ENCODE measurements at places on chromosomes 12 and 14.
A peak's percentile ranks its signal among the peaks of the same experiment; 100 is the strongest.

DNA sequence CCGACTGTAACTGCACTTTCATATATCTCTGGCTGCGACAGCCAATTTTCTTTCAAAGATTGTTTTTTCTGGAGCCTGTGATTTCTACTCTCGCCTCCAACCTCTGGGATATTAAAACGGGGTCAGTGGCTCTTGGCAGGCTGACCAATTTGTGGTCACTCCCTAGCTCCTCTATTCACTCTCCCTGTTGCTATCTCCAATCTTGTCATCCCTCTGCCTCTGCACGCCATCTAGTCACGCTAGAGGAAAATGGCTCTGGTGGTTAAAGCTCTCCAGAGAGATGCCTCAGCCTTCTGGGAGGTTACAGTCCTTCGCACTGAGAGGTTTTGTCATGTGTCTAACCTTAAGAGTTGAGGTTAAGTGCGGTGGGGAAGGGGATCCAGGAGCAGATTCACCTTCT is 59.8 kb upstream of the CISTR start:
- no peak for DNase-seq

GRCh38 chr12:94660436-94660835 is 10.1 kb upstream of the TMCC3 start:
- no peak for DNase-seq

DNA sequence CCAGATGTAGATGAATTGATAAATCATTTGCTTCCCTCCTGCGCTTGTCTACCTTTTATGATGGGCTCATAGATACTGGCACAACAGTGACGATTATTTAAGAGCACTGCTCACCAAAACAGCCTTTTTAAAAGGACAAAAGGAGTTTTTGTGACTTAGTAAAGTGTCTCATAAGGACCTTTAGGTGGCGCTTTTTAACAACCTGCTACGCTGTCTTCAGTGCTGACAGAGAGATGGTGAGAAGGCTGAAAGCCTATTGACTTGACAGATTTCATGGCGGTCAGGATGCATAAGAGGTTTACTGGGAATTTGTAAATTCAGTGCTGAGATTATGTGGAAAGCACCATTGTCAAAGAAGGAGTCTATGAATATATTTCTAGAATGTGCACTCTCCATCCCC is 87.6 kb downstream of the SLC15A5 start:
- DNase-seq: no peak

DNA sequence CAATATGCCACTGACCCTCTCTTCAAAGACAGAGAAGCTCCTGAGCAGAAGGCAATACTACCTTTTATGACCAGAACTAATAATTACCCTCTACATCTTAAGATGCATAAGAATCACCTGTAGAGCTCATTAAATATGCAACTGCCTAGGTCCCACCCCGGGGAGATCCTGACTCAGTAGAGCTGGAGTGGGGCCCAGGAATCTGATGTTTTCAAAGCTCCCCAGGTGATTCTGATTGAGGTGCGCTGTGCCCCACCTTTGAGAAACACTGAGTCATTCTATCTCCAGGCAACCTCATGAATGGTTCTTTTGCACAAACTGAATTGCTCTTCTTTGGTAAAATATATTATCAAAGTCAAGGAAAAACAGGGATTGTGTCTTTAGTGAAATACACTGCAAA is 149.3 kb upstream of the BMP4 start:
- no peak for DNase-seq

- no peak for DNase-seq
Measured at GRCh38 chr14:60665177-60665550, 15.9 kb upstream of the SIX1 start.

GRCh38 chr12:110639336-110640141 is 25.6 kb downstream of the TCTN1 start:
- no peak for DNase-seq

GRCh38 chr14:41785696-41786095 is 179.0 kb downstream of the LRFN5 start:
- DNase-seq: no peak

GRCh38 chr14:50823762-50824636 is 7.0 kb downstream of the NIN start:
- peak; percentile 42 for DNase-seq

- no peak for DNase-seq
Measured at GRCh38 chr14:52279408-52279807, 11.9 kb downstream of the PTGDR start.

DNA sequence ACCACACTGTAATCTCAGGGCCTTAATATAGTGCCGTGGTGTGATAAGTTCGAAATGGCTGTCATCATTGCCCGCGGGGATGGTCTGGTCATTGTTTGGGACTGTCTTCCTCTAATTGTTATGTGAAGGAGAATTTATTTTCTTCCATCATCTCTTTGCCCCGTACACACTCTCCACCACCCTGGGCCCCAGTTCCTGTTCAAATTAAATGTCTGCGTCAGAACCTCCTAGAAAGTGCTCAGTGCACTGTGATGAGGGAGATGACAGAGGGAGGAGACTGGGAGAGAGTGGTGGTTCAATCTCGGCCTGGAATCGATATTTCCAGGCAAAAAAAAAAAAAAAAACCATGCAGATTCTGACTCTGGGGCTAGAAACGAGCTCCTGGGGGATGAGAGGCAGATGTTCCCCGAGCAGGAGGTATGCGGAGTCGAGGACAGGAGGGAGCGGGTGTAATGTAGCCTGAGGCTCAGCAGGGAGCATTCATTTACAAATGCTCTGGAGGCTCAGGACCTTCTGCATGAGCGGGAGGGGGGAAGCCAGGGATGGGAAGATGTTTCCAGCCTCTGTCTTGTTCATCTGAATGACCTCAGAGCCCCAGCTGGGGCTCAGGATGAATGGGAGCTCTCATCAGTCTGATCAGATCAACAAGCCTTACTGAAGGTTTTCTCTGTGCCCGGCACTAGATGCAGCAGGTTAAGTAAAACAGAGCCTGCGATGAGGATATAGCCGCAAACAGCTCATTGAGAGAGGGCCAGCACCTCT is 219.5 kb downstream of the TBX5 start:
- DNase-seq: peak; percentile 87

DNA sequence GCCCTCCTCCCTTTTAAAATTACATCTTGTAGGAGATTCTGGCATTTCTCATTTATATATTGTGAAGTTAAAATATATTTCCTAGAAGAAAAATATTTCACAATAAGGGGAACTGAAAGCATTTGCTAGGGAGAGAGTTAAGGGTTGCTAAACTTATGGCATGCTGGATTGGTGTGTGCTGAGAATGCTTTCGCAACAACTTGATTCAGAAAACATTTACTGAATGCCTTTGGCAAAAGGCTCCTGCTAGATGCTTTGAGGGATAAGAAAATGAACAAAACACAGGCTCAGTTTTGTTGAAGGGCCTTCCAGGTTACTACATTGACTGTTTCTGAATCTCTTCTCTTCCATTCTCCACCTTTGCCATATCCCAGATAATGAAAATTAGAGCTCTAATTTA is 67.5 kb downstream of the DIP2B start:
- DNase-seq: no peak

GRCh38 chr12:81128930-81129554 is 51.2 kb downstream of the ACSS3 start:
- DNase-seq: peak; percentile 64

DNA sequence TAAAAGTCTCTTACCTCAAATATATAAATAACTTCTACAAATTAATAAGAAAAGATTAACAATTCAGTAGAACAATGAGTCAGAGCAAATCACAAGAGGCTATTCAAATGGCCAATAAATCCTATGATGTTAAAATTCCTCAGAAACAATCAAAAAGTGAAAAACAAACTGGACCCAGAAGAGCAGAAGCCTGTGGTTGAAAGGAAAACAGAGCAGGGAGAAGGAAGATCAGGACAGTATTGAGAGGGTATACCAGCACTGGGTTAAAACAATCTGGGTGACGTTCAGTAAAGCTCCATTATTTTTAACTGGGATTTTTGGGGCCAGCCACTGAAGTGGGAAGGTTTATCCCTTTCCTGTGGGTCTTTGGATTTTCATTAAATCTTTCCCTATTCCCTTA is 39.7 kb upstream of the PCED1B start:
- DNase-seq: no peak

- DNase-seq: no peak
Measured at GRCh38 chr12:12190087-12190809, 76.6 kb downstream of the LRP6 start.

- DNase-seq: no peak
Measured at GRCh38 chr12:56957229-56958052, at the start of gene RDH16. Gene RDH16 (minus strand): TSS chr12:56957608. CDS start chr12:56957462, 146 bp downstream.
